ENCODE measurements at places on chromosomes 11 and 22.

- no peak overlapping the region for H3K27ac ChIP-seq
- no peak for DNase-seq
- H3K27me3 ChIP-seq, result no peaks in the 10 kb centered on the region
- no peaks in the 10 kb centered on the region for H3K4me1 ChIP-seq
- H3K36me3 ChIP-seq, result no peaks in the 10 kb centered on the region
- H3K4me3 ChIP-seq, result no peak overlapping the region
Observed at GRCh38 chr11:111308140-111308539, 9.8 kb downstream of the POU2AF3 start.

DNA sequence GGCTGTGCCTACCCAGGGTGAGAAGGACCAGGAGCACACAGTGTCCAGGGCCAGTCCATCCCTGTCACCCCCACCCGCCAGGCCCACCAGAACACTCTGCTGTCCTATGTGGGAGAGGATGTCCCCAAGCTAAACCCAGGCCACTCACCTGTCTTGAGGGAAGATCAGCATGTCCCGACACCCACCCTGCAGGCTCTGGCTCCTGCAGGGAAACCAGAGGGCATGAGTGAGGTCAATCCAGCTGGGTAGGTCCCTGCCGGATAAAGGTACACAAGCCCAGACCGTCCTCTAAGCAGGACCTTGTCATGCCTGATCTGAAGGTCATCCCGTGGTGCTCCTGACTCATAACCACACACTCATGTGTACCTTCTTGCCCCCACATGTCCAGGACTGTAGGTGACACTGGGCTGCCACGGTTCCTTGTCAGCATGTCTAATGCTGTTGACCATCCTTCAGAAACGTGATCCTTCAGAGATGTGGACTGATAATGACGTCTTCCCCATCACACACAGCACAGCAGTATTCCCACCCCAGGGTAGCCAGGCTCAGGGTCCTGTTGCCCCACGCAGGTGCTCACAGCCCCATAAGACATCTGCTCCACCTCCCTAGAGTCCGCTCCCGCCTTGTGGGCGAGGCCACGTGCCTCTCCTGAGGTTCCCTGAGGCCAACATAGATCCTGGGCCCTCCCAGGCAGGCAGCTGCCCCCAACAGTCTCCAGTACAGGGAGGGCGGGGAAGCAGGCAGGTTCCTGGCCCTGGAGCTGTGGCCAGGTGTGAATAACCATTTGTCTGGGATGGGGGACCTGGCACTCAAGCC lies 6.1 kb downstream of the ARVCF start:
- H3K27ac ChIP-seq, result no peak overlapping the region
- H3K36me3 ChIP-seq, result no peaks in the 10 kb centered on the region
- no peak overlapping the region for H3K4me3 ChIP-seq
- no peaks in the 10 kb centered on the region for H3K4me1 ChIP-seq

GRCh38 chr11:100741866-100742625 lies 55.0 kb downstream of the ARHGAP42 start:
- no peak overlapping the region for H3K4me3 ChIP-seq
- H3K27ac ChIP-seq, result no peak overlapping the region
- no peaks in the 10 kb centered on the region for H3K36me3 ChIP-seq
- H3K4me1 ChIP-seq, result no peaks in the 10 kb centered on the region
- DNase-seq, result no peak
- H3K27me3 ChIP-seq, result no peaks in the 10 kb centered on the region

DNA sequence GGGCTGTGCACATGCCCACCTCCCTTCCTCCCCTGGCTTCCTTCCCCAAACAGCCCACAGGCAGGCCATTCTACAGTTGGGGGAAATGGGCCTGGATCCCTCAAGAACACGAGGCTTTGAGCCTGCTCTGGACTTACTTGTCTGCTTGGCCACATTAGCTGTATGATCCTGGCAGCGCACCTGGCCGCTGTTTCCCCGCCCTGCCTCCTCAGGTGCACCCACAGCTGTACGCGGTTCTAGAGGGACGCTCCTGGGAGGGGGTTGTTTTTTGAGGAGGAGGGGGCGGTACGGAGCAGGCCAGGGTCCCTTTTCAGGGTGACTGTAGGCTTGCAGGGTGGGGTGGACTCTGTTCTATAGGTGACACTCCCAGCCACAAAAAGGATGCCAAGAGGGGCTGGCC lies 11.5 kb upstream of the SUN2 start:
- peaks cover 6% of the 10 kb centered on the region for H3K4me1 ChIP-seq
- H3K27ac ChIP-seq, result no peak overlapping the region
- no peaks in the 10 kb centered on the region for H3K27me3 ChIP-seq
- no peaks in the 10 kb centered on the region for H3K36me3 ChIP-seq

GRCh38 chr11:113488931-113489351 lies 13.7 kb upstream of the DRD2 start:
- no peaks in the 10 kb centered on the region for H3K27me3 ChIP-seq
- DNase-seq, result no peak
- no peak overlapping the region for H3K4me3 ChIP-seq
- H3K36me3 ChIP-seq, result no peaks in the 10 kb centered on the region
- H3K4me1 ChIP-seq, result no peaks in the 10 kb centered on the region

DNA sequence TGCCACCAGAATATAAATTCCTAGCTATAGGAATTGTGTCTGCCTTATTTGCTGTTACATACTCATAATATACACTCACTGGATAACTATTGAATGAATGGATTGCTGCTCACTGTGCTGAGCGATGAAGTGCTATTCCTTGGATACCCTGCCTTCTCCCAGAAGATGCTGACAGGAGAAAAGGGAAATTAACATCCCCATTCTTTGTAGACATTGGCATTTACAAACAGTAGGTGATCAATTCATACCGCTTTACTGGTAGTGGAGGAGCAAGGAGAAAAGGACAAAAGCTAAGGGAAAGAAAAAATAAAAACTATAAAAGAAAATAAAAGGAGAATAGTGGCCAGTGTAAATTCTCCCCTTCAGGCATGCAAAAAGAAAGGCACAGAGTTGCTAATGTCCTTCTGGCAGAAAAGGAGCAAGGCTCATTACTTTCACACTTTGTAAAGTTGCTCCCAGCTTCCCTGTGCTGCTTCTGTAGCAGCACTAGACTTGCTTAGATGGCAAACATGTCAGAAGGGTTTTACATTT lies 183.0 kb downstream of the LUZP2 start:
- H3K36me3 ChIP-seq, result no peaks in the 10 kb centered on the region
- H3K27ac ChIP-seq, result no peak overlapping the region
- DNase-seq, result no peak
- H3K27me3 ChIP-seq, result no peaks in the 10 kb centered on the region
- H3K4me3 ChIP-seq, result no peak overlapping the region

GRCh38 chr11:377174-377865 lies 8.0 kb downstream of the B4GALNT4 start:
- no peak overlapping the region for H3K4me3 ChIP-seq
- no peaks in the 10 kb centered on the region for H3K4me1 ChIP-seq
- no peak overlapping the region for H3K27ac ChIP-seq
- H3K36me3 ChIP-seq, result no peaks in the 10 kb centered on the region
- no peaks in the 10 kb centered on the region for H3K27me3 ChIP-seq

Data from effector memory CD4-positive, alpha-beta T cell (primary cell).